ENCODE measurements at places on chromosomes 3 and 15. TPM values are rescaled to one million over a fixed set of nuclear protein-coding genes. Genes with fewer than 3 reads are reported as not detected.

CHRNA7 gene
- total RNA-seq: 1.3 TPM

GPR149 gene
- not detected for total RNA-seq

IGF2BP2 gene
- total RNA-seq: 4.1 TPM

ZNF502 gene
- 5.8 TPM for total RNA-seq

DNA sequence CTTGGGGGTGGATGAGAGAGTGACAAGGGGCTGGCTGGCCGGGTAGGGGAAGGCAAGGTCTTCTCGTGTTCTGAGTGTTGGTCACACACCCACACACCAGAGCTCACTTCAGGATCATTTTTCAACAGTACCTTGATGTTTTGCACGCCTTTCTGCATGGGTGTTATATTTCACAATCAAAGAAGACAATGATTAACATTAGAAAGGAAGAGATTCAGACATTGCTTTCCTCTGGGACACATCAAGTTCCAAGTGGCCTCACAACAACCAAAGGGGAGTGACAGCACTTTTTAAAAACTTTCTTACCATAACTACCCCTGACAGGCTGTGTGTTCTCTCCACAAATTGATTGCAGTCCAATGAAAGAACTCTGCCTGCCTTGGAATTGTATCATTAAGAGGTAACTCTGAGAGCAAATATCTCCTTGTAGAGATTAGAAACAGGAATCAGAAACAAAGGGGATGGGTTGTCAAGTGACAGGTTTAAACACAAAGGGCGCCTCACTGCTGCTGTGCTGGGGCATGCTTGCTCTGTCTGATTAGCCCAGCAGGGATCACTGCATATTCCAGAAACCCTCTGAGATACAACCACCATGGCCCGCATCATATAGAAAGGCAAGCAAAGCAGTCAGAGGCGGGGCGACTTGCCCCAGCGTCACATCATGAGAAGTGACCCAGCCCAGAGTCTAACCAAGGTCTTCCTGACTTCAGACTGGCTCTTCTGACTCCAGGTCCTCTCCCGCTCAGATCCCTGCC lies 230.8 kb downstream of the FEZF2 start:
- DNase-seq: no peak

DNA sequence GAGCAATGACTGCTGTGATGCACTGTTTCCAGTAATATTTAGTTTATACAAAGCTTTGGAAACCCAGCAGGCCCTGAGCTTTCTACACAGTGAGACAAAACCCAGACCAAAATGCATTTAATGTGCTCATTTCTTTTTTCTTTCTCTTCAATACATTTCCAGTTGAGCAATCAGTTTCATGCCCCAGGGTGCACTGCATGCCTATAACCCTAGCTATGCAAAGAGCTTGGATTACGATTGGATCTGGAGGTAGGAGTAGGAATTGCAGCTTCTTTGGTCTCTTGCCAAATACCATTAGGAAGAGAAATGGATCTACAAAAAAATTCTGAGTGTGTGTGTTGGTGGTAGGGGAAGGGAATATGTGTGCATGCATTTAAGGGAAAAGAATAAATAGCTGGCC lies 1001.4 kb downstream of the SQOR start:
- DNase-seq: no peak

DNA sequence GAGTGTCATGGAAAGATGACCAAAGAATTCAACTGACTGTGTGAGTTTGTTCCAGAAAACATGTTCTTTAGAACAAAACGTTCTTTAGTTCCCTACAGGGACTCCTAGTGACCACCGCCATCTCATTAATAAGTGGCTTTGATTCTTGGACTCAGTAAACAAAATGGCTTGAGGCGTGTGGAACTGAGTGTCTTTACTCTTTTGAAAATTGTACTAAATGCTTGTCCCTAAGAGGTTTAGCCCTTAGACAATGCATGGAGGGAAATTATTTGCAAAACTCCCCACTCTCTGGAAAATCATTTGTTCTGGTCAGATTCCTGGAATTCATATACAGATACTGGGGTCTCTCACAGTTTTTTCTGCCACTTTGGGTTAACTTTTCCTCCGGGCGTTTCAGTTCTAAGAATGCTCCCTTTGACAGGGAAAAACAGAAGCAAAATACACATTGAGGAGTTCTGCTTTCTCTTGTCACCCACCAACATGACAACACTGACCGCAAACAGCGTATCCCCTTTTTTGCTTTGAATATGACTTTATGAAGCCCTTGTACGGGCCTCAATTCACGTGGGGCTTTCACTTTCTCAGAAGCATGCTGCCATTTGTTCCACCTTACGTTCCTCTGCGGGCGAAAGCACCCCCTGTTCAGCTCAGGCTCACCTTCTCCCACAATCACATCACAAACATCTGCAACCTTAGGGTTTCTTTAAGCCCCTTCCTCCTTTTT lies 15.3 kb upstream of the NRROS start:
- no peak for DNase-seq

DNA sequence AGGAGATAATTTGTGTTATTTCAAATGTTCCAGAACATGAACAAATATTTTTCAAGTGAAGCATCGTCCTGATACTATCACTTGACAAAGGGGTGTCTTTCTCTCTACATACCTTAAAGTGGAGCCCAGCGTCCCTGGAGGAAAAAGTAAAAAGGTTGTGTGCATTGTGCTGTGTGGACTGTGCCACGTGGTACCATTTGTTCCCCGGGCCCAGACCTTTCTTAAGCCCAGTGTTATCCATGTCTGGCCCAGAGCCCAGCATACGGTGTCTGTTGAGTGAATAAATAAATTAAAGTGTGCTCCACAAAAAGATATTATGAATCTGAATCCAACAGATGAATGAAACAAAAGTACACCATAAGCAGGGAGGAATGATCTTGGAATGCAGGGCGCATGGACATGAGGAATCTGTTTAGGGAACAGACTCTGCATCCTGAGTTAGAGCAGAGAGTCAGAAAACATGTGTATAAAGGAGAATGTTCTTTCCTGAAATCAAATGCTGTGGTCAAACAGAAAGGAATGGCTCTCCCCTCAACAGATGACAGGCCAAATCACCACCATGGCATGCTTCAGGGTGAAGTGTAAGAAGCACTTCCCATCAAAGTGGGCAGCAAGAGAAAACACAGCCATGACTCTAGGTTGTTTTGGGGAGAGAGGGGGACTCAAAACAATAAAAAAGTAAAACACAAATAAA lies 8.1 kb upstream of the PRSS50 start:
- peak; percentile 19 for DNase-seq

DNA sequence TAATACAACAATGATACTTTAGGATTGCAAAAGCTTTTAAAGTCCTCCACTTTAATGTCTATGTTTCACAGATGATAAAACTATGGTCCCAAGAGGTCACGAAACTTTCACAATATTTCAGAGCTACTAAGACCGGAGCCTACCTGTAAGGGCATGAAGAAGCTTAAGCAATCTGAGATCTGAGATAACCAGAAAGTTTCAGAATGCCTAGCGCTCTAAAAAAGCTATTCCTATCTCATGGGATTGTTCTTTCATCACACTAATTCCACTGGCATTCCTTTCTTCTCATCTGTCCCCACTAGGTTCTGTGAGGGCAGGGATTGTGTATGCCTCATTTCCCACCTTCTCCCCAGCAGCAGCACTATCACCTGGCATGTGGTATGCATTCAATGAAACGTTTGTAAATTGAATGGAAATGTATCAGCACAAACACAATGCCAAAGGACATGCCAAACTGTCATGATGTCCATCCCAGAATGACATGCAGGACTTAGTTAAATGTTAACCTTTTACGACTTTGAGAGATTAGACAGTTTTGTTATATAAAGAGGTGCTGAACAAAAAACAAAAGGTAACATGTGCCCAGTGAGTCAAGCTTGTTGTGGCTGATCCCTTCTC lies 104.7 kb upstream of the NR2F2 start:
- no peak for DNase-seq

DNA sequence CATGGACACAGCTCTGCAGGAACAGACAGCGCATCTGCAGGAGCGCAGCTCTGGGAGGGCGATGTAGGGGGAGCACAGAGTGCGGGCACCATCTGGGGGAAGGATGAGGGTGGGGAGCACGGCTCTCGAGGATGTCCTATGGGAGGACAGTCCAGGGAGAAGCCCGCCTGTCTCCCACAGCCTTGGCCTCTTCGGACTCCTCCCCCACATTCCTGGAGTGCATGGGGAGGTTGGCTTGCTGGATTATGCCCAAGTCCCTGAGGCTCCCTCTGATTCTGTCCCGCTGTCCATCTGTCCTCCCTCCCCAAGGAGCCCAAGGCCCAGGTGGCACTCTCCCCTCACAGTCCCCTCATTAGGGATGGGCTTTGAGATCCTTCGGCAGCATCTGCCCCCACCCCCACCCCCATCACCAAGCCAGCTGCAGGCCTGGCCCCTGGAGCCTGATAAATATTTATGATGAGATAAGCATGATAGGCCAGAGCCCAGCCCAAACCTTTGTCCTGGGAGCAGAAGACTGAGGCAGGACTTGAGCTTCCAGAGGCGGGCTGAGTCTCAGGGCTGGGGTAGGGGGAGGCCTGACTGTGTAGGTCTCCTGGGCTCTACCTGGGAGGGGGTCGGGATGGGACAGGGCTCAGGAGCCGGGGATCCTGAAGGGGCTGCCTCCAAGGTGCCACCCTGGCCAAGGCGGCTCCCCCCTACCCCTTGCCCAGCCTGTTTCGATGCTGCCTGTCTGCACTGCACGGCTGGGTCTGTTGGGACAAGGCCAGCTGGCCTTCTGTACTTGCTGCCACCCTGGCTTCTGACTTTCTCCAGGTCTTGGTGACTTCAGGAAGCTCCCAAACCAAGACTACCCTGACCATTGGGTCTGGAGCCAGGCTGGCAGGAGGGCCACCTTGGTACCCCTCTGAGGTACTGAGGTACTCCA lies 28.6 kb upstream of the SEMA3F start:
- DNase-seq: peak; percentile 50

DNA sequence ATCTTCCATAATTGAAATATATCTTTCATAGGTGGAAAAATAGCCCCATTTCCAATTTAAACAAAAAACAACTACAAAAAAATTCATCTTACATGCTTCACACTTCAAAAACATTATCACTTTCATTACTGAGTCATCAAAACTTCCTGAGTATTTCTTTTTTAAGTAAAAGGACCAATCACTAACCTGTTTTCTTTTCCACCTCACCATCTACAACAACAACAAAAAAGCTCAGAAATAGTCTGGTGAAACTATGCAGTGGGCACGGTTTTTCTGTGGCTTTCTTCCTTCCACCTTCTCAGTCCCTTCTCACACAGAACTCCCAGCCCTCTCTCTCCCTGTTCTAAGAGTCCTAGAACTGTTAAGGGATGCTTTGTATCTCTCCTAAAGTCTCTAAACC lies 20.3 kb upstream of the TNIK start:
- DNase-seq: no peak

- no peak for DNase-seq
Observed at GRCh38 chr3:29430558-29430971, 149.7 kb downstream of the RBMS3 start.

GRCh38 chr3:141176775-141177174 lies 54.9 kb upstream of the PXYLP1 start:
- DNase-seq: no peak

DNA sequence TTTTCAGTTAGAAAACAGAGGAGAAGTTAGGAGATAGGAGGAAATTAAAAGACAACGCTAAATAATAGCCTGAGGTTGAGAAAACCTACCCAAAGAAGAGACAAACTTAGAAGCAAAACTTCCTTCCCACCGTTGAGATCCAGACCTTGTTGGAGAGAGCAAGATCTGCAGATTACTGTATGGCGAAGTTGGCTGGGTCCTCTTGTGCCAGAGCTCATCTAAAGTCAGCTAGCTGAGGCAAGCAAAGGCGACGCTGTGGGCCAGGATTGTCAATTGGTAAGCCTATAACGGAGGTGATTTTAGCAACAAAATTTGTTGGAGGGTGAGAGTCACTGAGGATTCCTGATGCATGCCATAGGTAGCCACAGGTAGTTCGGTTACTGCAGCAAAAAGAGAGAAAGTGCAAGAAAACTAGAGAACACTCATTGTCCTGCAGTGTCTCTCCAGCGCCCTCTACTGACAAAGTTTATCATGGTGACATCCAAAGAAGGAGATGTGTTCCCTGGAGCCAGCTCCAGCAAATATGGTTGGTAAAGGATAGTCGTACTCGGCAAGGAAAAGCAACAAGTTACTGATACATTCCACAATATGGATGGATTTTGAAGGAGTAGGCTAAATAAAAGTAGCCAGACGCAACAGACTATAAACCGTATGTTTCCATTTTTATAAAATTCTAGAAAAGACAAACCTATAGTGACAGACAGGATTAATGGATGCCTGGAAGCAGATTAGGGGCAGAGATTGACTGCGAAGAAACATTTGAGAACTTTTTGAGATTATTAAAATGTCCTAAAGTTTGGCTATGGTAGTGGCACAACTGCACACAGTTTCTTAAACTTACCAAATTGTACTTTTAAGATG lies 9.8 kb upstream of the OR5K4 start:
- DNase-seq: no peak

DNA sequence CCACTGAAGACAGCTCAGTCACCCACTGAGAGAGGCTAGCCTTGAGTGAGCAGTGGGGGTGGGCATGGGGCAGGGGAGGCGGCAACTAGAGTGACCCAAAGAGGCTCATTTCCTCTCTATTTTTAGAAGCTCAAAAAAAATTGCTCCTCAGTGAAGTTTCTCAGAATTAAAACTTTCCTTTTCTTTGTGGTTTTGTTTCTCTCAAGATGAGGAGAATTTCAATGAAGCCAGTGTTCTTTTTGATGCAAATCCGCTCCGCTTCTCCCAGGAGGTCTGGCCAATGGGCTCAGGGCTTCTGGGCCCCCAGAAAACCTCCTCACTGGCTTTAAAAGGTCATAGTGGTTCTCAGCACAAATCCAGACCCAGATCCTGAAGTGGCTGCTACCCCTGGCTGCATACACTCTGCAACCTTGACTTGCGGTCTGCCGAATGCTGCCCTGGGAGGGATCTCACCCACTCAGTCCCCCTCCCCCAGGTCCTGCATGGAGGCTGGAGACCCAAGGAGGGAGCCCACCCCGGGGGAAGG lies at the start of gene ACSBG1:
TSS of gene ACSBG1 (minus strand) at position 51 of the 526 bp plus-strand sequence. CDS start 64 bp downstream, outside the sequence.
- no peak for DNase-seq

DNA sequence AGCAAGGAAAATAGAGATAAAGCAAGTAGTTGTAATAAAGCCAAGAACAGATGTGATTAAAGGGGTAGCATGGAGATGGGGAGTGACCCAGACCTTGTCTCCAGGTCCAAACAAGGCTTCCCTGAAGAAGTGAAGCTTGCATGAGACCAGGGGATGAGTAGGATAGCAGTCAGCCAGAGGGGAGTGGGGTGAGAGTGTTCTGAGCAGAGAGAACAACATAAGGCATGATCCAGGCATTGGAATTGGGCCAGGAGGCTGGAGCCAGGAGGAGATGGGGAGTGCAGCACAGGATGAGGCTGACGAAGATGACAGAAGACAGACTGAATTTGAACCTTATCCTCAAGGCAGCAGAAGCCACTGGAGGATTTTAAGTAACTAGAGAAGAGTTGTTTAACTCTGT lies 7.2 kb downstream of the TMOD2 start:
- DNase-seq: peak; percentile 81

- DNase-seq: no peak
Observed at GRCh38 chr3:56421205-56421604, 47.1 kb downstream of the ERC2 start.
